Placental pericyte (primary cell): ENCODE measurements at places on chromosomes 5 and 9. TPM values are rescaled to one million over a fixed set of nuclear protein-coding genes. Genes with fewer than 3 reads are reported as not detected.

PIP5KL1 gene
- total RNA-seq = 1.8 and 2.7 TPM in 2 replicates

SLCO4C1 gene
- under 0.01 TPM in 1 of 2 replicates, not detected in the other for total RNA-seq

NDST1 gene
- total RNA-seq = 41.1 and 93.8 TPM in 2 replicates

OR1Q1 gene
- not detected in 2 replicates for total RNA-seq

KYAT1 gene
- 5.3 and 13.3 TPM in 2 replicates for total RNA-seq

IFNA13 gene
- total RNA-seq = not detected in 2 replicates

POU5F2 gene
- total RNA-seq = 0.88 and 1.7 TPM in 2 replicates

TAF1L gene
- total RNA-seq = under 0.01 TPM in 1 of 2 replicates, not detected in the other

PPP3R2 gene
- total RNA-seq = not detected in 2 replicates

SLC36A3 gene
- total RNA-seq = not detected in 2 replicates

ORM2 gene
- total RNA-seq = not detected in 2 replicates

PTGDS gene
- total RNA-seq = 4.2 and 78.6 TPM in 2 replicates

CEL gene
- total RNA-seq = 0.22 TPM in 1 of 2 replicates, not detected in the other

KCTD16 gene
- 1.1 and 3.7 TPM in 2 replicates for total RNA-seq

LCN6 gene
- total RNA-seq = not detected in 2 replicates

BARHL1 gene
- total RNA-seq = not detected in 2 replicates

AFAP1L1 gene
- total RNA-seq = 5.5 and 10.7 TPM in 2 replicates

TSSK1B gene
- total RNA-seq = 0.57 and 0.66 TPM in 2 replicates

EPB41L4B gene
- total RNA-seq = 0.14 and 0.44 TPM in 2 replicates

NPR3 gene
- total RNA-seq = 2.0 and 6.4 TPM in 2 replicates
